ENCODE measurements at places on chromosomes 16 and 17.

- no peak for DNase-seq
These were observed 54.1 kb downstream of the TOX3 start for GRCh38 chr16:52492789-52493357.

GRCh38 chr17:42518046-42518754 lies 17.8 kb upstream of the NAGLU start:
- no peak for DNase-seq

DNA sequence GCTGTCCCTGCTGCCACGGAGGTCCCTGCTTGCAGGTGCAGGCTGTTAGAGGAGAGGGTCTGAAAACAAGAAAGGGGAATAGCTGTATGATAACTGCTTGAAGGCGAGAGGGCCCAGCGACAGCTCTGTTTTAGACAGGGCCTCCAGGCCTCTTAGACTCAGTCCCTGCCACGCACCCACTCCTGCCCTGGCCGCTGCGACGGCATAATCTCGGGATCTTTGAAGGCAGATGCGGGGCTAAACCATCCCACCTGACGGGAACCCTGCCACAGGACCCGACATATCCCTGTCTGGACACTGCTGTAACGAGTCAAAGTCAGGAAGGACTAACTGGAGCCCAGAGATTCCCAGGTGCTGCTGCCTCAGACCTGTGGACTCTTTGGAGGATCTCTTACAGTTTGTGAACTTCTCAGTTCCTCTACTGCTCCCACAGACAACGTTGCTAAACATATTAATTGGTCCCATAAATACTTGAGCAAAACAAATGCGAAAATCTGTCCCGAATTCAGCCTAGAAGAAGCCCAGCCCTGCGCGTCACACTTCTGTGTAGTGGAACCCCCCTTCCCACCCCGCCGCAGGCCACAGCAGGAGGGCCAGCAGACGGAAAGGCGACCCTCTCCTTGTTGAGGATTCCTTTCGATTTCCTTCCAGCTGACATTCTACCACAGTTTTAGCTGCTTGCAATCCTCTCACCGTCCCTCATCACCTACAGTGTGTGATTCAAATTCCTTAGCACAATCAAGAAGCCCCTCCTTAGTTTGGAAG lies 998 bp upstream of the TMEM11 start:
- no peak for DNase-seq

GRCh38 chr17:53475002-53475401 lies 347.7 kb upstream of the KIF2B start:
- no peak for DNase-seq

- DNase-seq = no peak
These were observed 36.3 kb downstream of the PLXDC1 start for GRCh38 chr17:39115135-39115534.

- DNase-seq = no peak
These were observed 895 bp downstream of the BRD7 start for GRCh38 chr16:50367777-50368409.

DNA sequence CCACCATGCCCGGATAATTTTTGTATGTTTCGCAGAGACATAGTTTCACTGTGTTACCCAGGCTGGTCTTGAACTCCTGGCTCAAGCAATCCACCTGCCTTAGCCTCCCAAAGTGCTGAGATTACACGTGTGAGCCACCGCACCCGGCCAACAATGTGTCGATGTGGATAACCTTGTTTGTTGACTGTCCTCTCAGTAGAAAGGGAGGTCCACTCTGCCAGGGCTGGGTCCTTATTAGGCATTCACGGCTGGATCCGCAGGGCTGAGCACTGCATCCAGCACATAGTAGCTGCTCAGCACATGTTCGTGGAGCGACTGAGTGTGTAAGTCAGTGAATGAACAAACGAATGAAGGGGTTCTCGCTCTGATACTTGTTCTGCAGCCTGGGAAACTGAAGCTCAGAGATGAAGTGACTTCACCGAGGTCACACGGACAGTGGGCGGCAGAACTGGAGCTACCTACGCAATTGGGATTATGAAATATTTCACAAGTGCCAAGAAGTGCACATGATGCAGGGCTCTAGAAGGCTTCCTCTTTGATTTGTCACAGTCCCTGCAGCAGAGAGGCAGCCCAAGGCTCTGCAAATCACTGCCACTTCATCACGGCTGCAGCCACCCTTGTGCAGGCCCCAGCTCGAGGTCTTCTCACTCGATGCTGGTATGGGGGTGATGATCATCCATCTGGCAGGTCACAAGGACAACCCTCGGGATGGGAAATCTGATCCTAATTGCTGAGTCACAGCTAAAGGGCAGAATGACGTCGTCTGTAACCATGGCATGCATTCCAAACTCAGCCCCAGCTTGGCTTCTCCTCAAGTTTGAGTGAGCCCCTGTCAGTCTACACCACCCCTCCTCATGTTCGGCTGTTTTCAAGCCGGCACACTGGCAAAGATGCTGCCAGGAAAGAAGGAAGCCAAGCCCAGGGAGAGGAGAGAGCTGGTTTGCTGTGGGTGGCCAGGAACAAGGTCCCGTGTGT lies 28.0 kb upstream of the SNN start:
- DNase-seq = peak; percentile 20

Data from CD8-positive, alpha-beta T cell (primary cell).